K562 (cell line): ENCODE measurements at places on chromosomes 6 and 20. TPM values are rescaled to one million over a fixed set of nuclear protein-coding genes. Genes with fewer than 3 reads are reported as not detected.
A peak's percentile ranks its signal among the peaks of the same experiment; 100 is the strongest.

GRCh38 chr6:56708810-56709597 lies 66.3 kb upstream of the DST start:
- peak; percentile 45 for DNase-seq

DNA sequence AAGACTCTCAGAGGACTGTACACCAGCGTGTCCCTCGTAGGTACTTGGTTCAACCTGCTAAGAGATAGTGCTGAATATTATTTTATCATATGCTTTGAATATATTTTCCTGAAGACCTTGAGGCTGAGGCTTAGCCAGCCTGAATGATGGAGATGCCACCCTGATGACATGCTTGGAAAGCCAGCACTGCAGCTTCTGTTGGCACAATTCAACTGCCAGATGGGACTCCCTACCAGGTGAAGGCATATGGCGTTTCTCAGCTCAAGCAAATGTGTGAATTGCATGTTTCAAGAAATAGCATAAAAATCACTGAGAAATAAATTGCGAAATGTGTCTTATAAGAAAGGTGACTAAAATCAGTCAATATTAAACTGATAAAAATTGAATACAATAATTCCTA lies 228.1 kb upstream of the CST7 start:
- DNase-seq = no peak

DNA sequence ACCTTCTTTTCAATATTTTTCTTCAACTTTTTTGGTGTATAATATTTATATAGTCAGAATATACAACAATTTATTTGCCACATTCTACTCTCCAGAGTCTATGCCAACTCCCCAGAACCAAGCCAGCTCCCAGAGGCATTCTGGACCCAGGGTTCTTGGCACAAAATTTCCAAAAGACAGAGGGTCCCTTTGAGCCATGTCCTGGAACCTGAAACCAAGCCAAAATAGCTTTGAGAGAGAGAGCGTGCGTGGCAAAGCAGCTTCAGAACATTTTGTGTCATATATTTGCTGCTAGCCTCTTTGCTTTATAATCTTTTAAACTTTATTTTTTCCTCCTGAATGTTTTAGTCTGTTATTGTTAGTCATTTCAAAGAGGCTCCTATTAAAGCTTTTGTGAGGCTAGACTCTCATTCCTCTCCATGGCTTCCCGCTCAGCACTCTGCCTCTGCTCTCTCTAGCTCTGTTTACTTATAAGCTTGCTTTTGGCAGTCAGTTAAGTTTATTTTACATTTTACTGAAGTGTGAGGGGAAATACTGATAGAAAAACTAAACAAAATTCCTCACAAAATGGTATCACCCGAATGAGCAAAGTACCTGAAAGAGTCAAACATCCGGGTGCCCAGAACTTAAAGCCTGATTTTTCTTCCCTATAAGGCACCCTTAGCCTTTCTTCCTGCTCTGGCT lies 605.1 kb upstream of the ID4 start:
- DNase-seq = no peak

The CALHM4 gene
- not detected in 2 replicates for total RNA-seq

The RNASET2 gene
- total RNA-seq = 99.2 and 105 TPM in 2 replicates

The MMUT gene
- total RNA-seq = 15.5 and 16.0 TPM in 2 replicates

The ETV7 gene
- 0.16 and 0.22 TPM in 2 replicates for total RNA-seq

The FLRT3 gene
- total RNA-seq = 0.04 and 0.07 TPM in 2 replicates

The C6orf141 gene
- total RNA-seq = not detected in 2 replicates
